ENCODE measurements at places on chromosomes 4 and X.

- no peak for DNase-seq
These were observed 43.0 kb downstream of the C4orf33 start for GRCh38 chr4:129138810-129139496.

- DNase-seq, result no peak
These were observed 7.9 kb downstream of the SLC7A11 start for GRCh38 chr4:138234248-138234647.

- no peak for DNase-seq
These were observed 1077.3 kb upstream of the PCDH10 start for GRCh38 chr4:132071815-132072214.

- DNase-seq, result no peak
These were observed 62.4 kb upstream of the WDFY3 start for GRCh38 chr4:85028910-85029309.

- DNase-seq, result no peak
These were observed 66.1 kb downstream of the TNIP2 start for GRCh38 chr4:2689825-2690700.
